C1 segment of cervical spinal cord (tissue), 14 donors: ENCODE measurements at places on chromosomes 7 and 10.

DNA sequence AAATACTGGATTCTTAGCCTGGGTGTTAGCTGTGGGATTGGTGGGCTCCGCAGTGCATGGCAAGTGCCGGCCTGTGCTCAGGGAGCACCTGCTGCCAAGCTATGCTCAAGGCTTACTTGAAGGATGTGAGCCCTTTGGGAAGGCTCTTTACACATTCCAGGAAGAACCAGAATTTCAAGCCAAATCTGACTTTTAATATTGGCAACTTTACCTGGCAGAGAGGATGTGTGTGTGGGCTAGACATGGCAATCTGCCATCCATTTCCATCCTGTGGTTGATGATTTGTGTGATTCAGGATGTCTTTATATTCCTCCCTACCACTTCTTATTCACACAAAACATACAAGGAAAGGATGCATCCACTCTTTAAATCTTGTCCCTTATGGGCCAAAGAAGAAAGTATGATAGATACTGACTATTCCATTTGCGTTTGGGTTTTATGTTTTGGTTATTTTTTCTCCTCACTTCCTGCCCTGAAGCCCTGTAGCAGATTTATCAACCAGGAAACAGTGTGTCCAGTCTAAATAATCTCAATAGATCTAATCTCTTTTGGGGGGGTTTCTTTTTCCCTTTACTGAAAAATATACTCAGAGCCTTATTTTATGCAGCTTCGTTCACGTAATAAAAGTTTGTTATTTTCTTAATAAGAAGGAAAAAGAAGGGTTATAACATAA, 247.1 kb downstream of the COBL start:
- DNase-seq: no peak

GRCh38 chr7:97269741-97270140, 152.2 kb downstream of the SDHAF3 start:
- DNase-seq: no peak

DNA sequence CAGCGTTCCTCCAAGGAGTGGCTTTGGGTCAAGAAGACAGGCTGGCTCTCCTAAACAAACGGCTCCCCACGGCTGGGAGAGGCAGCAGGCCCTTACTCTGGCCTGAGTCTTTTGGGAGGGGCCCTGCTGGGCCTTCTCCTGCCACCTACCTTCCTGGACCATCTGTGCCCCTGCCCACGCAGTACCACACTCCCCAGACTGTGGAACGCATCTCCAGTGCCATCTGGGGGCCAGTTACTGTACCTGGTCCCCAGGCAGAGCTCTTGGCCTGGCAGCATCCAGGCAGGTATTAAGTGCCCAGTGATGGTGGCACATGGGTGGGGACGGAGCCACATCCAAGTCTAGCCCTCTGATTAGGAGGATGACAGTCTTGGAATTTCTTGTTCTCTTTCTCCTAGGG, 14.4 kb downstream of the ALKBH4 start:
- DNase-seq: no peak

DNA sequence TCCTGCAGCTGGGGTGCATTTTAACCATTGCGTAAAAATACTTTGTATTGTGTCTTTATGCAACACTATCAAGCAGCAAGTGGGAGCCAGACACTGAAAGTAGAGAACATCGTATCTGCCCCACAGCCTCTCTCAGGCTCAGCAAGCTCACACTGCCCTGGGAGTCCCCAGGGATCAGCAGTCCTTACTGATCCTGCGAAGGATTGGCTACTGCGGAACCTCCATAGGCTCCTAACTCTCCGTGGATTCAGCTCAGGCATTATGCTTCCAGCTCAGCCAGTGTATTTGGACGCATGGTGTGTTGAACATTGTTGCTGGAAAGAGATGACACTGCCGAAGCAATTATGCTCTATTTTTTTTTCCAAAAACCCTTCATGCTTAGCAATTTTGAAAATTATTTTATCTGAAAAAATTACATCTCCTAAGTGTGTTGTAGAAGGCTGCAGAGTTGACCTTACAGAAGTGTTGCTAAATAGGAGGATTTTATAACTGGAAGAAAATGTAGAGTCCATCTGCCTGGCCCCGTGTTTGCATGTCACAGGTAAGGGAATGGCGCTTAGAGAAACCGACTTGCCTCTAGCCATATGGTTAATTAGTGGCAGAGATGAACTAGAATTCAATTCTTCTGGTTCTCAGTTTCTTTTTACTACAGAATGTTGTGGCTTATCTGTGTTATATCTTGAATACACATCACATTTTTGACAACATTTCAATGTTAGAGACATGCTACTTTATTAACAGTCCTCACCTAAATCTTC, 276.4 kb upstream of the COBL start:
- DNase-seq: no peak

GRCh38 chr10:50426485-50426884, 175.2 kb upstream of the ASAH2 start:
- no peak for DNase-seq

DNA sequence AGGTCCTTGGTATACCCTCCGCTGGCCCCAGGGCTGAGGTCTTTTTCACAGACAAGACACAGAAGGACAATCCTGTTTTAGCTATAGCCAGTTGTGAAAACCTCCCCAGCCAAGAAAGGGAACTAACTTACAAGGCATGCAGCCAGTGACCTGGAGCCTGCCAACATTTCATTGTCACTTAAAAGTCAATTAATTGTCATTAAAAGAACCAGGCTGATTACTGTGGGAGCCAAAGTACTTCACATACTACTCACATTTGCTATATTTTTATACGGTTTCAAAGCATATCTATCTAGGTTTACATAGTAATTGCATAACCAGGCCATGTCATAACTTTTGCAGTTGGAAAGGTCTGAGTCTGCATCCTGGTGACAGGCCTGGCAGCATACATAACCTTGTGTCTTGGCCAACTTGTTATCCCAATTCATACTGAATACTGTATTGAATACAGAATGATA, 31.1 kb downstream of the NRBF2 start:
- DNase-seq: no peak

DNA sequence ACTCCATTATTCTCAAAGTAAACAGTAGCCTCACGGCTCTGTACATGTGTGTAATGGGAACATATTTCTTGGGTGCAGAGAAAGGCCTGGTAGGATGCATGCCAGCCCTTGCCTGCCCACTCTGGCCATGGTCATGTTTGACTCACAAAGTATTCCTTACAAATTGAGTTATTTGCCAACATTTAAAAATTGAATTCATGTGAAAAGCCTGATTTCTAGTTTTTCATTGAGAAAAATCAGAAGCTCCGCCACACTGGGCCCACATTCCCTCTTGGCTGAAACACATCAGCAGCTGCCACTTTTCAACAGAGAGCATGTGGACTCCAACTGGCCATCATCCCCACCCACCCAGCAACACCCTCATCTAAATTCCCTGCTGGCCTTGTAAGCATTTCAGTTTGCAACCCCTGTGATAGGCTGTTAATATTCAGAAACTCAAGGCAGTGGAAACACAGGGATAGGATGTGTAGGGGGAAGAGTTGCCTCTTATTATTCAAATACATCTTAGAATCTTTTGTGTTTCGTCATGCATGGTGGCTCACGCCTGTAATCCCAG, 40.9 kb downstream of the CDH23 start:
- no peak for DNase-seq

GRCh38 chr7:30584965-30585364, 9.7 kb upstream of the GARS1 start:
- no peak for DNase-seq

- no peak for DNase-seq
These were observed 644.4 kb downstream of the GRM8 start for GRCh38 chr7:126608339-126608776.

DNA sequence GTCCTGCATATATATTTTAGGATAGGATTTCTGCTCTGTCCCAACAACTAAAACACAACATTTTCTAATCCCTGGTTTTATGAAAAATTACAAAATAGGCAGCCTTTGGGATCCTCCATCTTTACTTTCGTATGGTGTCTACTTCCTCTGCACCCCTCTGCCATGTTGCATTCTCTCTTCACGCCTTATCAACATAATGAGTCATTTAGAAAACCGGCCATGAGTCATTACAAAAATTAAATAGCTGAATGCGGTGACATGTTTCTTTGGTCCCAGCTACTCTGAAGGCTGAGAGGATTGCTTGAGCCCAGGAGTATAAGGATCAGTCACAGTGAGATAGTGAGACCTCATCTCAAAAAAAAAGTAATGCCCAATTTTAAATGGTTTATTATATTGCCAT, 148.1 kb upstream of the CELF2 start:
- no peak for DNase-seq

DNA sequence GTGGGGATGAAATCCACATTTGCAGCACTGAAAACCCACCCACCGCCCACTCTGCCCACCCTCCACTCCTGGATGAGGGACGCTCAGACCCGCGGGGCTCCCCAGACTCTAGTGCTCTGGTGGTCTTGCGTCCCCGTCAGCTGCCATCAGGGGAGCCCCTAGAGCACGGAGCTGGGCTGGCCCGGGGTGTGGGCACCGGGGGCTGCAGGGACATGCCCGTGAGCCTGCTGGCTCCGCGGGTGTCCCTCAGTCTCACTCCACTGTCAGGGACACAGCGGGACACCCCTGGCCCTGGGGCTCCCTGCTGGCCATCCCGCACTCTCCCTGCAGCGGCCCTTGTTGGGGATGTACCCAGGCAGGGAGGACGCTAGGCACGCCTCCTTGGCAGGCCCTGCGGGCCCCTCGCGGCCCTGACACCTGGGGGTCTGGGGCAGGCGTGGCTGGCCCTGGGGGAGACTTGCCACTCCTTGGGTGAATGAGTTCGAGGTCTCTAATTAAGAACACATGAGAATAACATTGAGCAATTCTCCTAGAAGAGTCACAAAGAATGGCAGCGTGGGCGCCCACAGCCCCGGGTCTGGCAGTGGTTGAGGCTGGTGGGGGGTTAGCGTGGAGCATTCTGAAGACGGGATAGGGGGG, 64.2 kb downstream of the CFAP46 start:
- no peak for DNase-seq

GRCh38 chr7:25117226-25118047, 7.6 kb downstream of the CYCS start:
- no peak for DNase-seq

DNA sequence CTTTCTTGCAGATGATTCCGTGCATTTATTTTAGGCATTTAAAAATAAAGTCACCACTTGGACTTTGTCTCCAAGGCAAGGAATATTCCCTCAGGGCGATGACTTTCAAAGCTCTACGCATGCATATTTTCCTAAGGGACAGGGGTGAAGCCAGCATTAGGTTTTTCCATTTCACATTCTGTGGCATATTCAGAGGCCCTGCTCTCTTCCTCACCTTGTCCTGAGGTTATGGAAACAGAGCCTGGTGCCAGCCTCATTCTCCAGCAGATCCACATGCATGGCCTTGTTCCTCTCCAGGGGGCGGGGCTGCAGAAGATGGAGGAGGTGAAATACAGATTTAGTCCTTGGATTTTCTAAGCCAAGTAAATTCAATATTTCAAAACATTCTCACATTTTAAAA, 11.6 kb upstream of the LYZL1 start:
- no peak for DNase-seq

GRCh38 chr7:43232366-43232765, 119.9 kb downstream of the HECW1 start:
- no peak for DNase-seq

- no peak for DNase-seq
These were observed 286.3 kb downstream of the TNS3 start for GRCh38 chr7:47295606-47296005.

DNA sequence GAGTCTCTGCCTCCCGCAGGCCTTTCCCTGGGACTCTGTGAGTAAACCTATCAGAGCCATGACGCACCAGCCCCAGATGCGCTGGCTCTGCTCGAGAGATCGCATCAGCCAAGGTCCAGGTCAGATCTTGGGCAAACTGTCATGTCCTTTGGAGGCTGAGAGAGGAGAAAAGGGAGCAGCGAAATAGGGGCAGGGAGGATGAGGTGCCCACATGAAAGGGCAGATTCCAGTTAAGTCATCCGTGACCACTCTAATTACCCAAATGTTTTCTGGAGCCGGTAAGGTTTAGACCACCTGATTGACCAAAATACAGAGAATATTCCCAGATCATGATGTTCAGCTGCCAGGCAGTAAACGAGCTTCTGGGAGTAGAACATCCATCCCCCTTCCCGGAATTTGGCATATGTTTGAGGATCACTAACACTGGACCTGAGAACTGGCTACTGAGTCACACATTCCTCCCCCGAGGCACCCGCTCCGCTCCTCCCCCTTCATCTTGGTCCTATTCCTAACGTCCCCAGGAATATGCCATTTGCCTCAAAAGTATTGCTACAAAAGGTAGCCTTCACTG, 88.0 kb downstream of the FGFR2 start:
- no peak for DNase-seq

DNA sequence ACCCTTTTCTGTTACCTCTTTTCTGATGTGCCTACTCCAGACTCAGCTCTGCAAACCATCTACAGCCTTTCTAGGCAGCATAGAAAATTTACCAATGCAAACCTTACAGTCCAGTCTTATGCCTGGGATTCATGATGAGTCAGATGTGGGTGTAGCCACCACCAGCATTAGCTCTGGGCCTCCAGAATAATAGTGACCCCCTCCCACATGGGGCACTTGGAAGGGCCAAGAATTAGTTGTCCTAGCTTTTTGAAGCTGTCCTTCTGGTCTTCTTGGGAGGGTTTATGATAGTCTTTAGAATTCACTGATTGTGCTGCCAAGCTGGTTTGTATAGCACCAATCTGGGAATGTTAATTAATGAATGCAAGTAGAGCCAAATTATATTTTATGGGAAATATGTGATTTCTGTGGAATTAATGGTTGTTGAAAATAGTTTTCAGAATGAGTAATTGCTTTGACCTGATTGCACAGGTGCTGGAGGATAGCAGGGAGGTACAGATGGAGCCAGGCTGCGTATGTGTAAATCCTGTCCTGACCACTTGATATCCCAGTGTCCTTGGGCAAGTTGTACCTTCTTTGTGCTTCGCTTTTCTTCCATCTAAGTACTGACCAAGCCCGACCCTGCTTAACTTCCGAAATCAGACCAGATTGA, 94.8 kb downstream of the CPED1 start:
- DNase-seq: no peak

- no peak for DNase-seq
These were observed 10.4 kb downstream of the RAPGEF5 start for GRCh38 chr7:22346383-22347107.

- no peak for DNase-seq
These were observed 224.3 kb downstream of the THSD7A start for GRCh38 chr7:11607686-11608085.

DNA sequence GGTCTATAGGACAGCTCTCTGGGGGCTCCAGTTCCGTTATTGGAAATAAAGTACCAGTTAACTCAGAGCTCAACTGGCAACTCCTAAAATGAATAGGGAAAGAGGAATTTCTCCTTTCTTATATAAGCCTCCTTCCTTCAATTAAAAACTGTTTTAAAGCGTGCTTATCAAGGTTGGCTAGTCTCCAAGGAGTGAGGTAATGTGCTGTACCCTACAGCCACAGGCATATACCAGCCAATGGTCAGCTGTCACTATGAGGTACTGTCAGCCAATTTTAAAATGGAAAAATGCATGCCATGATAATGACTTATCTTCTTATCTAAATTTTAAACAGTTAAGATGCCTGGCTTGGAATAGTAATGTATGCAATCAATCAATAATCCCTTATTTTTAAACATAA, 76.2 kb downstream of the PLCE1 start:
- no peak for DNase-seq

GRCh38 chr10:76679030-76679429, 958.6 kb downstream of the KCNMA1 start:
- DNase-seq: no peak

GRCh38 chr7:763762-764161, 36.7 kb upstream of the PRKAR1B start:
- no peak for DNase-seq

- no peak for DNase-seq
These were observed 76.3 kb upstream of the ABCB5 start for GRCh38 chr7:20539201-20539600.

- no peak for DNase-seq
These were observed 676.7 kb downstream of the PCDH15 start for GRCh38 chr10:54124209-54124885.

- no peak for DNase-seq
These were observed 11.4 kb upstream of the HSPA12A start for GRCh38 chr10:116753759-116754158.
